ENCODE measurements at places on chromosomes 2 and 18.

GRCh38 chr2:557635-558301 lies 119.4 kb downstream of the TMEM18 start:
- no peak for DNase-seq

DNA sequence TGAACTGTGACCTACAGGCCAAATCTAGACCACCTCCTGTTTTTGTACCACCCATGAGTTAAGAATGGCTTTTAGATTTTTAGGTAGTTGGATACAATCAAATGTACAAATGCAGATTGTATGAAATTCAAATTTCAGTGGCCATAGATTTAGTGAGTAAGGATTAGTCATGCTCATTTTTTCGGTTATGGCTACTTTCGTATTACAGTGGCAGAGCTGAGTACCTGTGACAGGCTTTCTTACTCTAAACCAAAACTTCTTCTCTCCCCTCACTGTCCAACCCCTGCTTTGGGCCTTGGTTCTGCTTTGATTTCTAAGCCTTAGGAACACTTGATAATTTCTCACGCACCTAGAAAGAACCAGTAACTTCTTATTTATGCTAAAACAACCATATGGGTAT lies 82.1 kb downstream of the CDC42EP3 start:
- DNase-seq = peak; percentile 55

GRCh38 chr2:150647943-150648342 lies 160.5 kb upstream of the RND3 start:
- DNase-seq = no peak

GRCh38 chr2:96161898-96162297 lies 16.7 kb upstream of the DUSP2 start:
- no peak for DNase-seq

DNA sequence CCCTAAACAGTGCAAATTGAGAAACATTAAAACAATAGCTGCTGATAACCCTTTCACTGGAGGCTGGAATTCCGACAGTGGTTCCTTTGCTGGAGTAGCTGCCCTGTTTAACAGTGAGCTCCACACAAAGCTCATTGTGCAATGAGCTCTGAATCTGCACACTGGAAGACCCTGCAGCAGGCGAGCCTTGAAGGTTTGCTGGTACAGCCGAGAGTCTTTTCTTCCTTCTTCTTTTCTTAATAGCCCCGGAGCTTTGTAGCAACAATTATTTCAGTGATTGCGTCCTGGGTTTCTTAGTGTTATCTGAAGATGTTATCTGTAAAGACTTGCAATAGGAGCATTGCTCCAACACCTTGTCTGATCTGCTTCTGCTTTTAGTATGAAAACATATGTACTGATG lies 50.8 kb upstream of the CXCR4 start:
- no peak for DNase-seq

- DNase-seq = no peak
Observed at GRCh38 chr18:45379903-45380302, 235.4 kb upstream of the SLC14A2 start.

DNA sequence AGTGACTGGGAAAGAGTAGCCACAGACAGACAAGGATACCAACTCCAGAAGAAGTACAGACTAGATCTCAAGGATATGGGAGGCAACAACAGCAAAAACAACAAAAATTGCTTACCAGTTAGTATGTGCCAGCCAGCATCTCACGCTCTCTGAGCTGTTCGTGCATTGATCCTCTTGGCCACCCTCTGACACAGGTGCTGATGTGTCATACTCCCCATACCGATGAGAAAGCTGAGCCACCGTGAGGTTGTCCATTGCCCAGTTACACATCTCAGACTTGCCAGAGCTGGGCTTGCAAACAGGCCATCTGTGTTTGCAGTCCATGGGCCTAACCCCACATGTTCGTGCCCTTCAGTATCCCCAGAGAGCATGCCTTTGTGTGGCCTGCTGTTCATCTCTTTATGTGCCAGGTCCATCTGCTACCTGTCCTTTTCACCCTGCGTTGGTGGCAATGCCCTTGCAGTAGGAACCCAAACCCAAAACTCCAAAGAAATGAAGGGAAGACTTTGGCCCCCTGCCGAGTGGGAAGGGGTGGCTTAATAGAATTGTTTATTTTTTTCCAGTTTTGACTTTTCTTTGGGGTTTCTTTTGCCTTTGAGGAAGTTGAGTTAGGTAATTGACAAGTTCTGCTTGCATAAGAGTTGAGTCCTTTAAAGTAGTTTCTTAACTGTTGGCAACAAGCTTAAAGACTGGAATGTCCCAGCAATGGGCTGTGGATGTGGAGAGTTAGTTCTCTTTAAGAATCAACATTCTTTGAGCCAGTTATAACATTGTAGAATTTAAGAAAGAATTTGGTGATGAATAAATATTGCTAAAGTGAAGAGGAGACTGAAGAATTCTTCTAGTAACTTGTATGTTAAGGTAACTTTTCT lies 46.7 kb downstream of the LYPD6B start:
- DNase-seq = peak; percentile 44

DNA sequence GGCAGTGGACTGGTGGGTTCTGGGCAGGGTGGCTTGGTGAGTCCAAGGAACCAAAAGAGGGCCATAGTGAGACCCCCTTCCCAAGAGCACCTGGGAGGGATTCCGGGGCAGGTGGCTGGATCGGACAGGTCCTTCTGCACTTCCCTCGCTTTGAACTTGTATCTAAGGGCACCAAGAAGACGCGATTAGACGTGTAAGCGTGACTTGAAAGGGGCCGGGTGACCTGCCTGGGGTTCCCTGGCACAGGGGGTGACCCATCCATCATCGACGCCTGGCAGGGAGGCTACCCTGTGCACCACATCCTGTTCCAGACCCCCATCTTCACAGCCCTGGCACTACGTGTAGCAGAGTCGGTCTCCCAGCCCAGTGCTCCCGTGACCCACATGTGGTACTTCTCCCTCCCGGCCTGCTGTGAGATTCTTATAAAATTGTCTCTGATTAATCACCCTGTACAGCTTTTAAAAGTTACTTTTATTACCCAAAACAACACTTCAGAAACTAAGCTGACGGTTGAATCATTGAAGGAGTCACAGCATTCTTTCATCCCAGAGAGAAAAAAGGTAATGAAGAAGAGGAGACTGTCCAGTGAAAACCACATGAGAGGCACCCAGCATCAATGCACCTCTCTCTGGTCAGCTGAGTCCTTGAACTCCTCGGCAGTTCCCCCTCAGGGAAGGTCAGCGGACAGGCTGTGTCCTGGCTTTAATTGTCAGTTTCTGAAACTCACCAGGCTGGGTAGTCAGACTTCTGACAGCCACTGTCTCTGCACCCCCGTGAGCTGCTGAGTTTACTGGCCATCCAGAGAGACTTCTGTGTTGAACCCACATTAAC lies 13.0 kb downstream of the SH3BP4 start:
- DNase-seq = no peak

- peak; percentile 58 for DNase-seq
Observed at GRCh38 chr2:189291460-189291859, 111.9 kb upstream of the COL5A2 start.

GRCh38 chr2:223970343-223971128 lies 13.3 kb downstream of the MRPL44 start:
- DNase-seq = peak; percentile 57

DNA sequence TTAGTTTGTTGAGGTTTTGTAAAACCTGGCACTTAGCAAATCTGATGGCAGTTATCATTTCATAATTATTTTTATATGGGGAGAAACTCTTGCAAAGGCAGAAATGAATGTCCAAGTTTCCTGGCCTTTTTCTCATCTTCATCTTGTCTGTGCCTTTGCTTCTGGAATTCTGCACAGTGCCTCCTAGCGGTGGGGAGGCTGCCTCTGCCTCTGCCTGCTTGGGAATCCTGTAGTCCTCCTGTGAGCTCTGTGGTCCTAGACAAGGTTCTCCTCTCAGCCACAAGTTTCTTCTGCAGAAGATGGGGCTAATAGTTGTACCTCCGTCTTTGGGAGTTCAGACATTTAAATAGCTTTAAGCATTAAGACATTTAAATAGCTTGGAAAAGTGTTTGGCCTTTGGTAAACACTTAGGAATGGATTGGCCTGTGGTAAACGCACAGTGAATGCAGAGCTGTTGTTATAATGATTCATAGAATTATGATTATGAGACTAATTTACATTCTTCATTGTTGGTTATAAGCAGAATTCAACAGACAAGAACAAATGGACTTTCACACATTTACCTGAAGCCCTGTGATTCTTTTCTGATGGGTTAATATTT lies 101.2 kb downstream of the ZNF236 start:
- peak; percentile 29 for DNase-seq

DNA sequence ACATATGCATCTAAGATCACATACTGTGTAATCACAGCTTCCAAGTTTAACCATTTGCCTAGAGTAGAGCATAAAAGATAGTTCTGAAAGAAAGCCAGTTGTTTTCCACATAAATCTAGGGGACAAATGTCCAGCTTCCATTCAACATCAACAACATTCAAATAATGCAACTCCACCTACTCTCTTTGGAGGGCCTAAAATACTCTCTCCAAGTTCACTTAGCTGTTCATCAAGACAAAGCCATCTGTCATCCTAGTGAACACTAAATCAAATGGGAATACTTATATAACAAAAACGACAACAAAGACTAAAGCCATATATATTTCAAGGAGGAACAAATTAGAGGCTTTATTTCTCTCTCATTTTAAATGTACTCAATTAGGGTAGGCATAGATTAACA lies 221.5 kb upstream of the CDH2 start:
- no peak for DNase-seq

GRCh38 chr18:38868757-38869156 lies 1303.2 kb upstream of the CELF4 start:
- no peak for DNase-seq

DNA sequence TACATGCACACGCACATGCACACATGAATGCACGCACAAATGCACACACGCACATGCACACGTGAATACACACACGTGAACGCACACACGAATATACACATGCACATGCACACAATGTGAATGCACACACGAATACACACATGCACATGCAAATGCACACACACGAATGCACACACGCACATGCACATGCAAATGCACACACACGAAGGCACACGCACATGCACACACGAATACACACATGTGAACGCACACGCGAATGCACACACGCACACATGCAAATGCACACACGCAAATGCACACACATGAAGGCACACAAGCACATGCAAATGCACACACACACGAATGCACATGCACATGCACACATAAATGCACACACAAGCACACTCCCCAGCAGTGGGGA lies 68.6 kb upstream of the GPC1 start:
- no peak for DNase-seq

- DNase-seq = no peak
Observed at GRCh38 chr18:70046207-70046606, 98.5 kb upstream of the CD226 start.

DNA sequence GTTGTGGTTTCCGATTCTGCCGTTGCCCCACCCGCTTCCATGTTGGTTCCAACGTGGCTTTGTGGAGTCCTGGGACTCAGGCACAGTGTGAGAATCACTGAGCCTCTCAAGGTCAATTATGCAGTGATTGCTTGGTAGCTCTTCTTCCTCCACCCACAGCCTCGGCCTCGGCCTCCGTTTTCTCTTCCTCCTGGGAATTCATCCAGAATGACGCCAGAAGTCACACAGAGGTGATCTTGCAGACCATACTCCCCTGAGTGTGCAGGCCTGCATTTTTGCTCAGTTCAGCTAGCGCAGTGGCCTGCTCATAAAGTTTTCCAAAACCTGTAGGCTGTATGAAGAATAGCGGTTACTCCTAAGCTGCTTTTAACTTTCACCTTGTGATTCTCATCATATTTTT lies 273.3 kb downstream of the GBX2 start:
- DNase-seq = no peak

GRCh38 chr18:29157057-29157780 lies 980.3 kb upstream of the CDH2 start:
- DNase-seq = no peak

GRCh38 chr2:88838165-88838635 lies 146.7 kb downstream of the RPIA start:
- no peak for DNase-seq

- no peak for DNase-seq
Observed at GRCh38 chr2:8165550-8165949, 516.3 kb upstream of the ID2 start.

- DNase-seq = peak; percentile 72
Observed at GRCh38 chr18:75923169-75923568, 495.7 kb upstream of the SMIM21 start.

DNA sequence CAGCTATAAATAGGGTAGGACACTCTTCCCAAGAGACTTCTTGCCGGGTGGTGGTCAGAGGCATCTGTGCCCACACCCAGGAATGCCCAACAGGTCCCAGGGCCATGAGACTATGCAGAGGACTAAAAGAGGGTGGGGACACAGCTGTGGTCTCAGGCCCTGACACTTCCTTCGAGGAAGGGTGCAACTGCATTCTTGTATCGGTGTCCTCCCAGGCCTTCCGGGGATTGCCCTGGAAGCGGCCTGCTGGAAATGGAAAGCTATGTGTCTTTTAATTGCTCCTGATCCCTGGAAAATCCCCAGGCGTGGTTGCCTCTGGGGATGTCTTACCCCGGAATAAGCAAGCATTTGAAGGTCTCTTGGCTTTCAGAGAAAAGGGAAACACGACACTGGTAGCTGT lies 176.7 kb downstream of the SOX11 start:
- no peak for DNase-seq

DNA sequence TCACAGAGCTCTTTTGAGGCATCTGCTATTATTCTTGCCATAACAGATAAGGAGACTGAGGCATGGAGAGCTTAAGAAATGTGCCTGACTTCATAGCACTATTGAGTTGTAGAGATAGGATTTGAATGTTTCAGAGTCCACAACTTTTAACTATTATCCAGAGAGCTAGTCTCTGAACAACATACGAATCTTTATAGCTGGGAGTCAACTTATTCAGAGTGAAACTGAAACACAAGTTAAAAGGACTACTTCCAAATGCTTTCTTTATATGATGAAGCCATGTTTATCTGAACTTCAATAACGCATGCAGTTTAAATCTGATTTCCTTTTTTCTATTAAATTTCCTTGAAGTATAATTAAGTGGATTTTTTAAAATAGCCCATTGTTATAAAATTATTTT lies 268.8 kb downstream of the IKZF2 start:
- no peak for DNase-seq

All from fibroblast of skin of back (primary cell).